Thoracic aorta (tissue), 2 donors: ENCODE measurements at places on chromosomes 12 and 14.

DNA sequence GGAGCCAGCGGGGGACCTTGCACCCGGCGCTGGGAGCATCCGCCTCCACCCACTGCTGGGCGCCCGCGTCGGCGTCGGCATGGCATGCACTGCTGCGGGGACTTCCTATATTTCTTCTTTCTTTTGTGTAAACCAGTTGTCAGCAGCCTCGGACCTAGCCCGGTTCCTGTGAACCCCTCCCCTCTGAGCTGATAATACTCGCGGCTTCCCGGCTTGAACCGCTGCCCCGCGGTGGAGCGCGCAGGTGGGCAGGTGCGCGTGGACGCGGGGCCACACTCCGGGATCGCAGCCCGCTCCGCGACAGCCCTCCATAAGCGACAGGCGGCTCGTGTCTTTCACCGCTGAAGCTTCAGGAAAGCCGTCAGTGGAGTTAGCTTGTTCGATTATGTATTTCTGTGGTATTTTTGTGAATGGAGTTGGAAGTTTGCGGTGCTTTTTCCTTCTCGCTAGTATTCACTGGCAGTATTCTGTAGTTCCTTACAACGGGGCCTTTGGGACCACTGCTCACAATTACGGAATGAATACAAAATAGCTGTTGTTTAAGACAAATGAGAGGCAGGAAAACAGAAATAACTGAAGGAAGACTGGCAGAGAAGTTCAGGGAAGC, 870 bp downstream of the BMAL2 start:
- no peak for DNase-seq

- DNase-seq, result no peak
Measured at GRCh38 chr12:54958048-54958658, 26.4 kb downstream of the TESPA1 start.

DNA sequence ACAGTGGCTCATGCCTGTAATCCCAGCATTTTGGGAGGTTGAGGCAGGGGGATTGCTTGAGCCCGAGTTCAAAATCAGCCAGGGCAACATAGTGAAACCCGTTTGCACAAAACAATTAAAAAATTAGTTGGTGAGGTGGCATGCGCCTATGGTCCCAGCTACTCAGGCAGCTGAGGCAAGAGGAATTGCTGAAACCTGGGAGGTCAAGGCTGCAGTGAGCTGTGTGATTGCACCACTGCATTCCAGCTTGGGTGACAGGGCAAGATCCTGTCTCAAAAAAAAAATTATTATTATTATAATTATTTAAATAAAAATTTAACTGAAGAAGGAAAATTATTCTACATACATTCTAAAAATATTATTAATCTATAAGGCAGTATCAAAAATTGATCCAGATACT, 164.1 kb downstream of the ITPR2 start:
- DNase-seq, result no peak

- DNase-seq, result no peak
Measured at GRCh38 chr12:5909560-5909959, 35.5 kb downstream of the ANO2 start.

- no peak for DNase-seq
Measured at GRCh38 chr12:109113661-109114321, 2.6 kb upstream of the ACACB start.

- DNase-seq, result no peak
Measured at GRCh38 chr14:101808894-101809670, 47.6 kb downstream of the PPP2R5C start.

DNA sequence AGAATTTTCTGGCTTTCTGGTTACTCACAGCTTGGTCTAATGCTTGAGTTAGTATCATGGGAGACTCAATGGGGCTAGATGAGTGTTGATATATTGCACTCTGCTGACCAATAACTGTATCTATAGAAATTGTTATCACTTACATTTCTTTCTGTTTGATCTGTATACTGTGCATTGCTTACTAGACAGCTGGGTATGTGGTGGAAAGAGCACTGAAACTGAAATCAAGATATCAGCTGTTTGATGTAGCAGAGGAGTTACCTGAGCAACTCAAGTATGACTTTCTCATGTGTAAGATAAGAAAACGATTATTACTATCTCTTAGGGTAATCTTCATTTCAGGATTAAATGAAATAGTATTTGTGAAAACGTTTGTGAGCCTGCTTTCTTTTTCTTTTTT, 183.0 kb downstream of the SLC15A5 start:
- DNase-seq, result no peak

DNA sequence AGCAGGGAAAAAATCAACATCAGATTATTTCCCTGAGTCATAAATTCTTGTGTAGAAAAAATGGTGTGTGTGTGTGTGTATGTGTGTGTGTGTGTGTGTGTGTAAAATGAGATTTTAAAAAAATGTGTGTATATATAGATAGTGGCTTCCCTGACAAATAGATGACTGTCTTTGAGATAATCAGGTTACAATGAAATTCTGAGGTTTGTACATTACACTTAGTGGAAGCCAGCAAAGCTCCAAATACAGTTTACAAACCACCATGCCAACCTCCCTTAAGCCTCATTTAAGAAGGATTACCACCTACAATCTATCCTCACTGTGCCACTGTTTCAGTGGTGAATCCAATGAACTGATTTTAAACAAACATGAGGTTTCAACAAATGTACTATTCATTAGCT, 93.8 kb downstream of the MED13L start:
- DNase-seq, result no peak

DNA sequence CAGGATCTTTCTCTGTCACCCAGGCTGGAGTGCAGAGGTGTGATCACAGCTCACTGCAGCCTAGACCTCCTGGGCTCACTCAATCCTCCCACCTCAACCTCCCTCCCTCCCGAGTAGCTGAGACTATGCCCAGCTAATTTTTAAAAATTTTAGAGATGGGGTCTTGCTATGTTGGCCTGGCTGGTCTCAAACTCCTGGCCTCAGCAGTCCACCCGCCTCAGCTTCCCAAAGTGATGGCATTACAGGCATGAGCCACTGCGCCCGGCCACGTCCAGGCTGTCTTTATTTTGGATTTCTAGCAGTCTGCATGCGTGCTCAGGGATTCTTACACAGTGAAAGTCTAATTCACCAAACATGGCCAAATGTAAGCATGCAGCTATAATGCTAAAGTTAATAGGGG, 17.8 kb downstream of the SLC8B1 start:
- no peak for DNase-seq

DNA sequence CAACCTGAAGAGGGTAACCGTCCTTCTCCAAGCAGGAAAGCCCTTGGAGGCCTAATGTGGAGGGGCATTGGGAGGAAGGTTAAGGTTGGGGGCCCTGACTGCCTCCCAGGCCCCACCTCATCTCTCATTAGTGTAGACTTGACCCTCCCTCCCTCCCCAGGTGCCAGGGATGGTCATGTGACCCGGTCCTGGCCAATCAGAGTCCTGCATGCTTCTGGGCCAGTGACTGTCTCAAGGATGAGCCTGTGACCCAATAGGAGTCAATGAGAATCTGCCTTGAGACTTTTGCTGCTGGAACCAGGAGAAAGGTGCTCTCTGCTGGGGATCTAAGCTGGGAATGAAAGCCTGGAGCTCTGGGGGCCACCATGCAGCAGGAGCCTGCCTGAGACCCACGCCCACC, 70.8 kb downstream of the NCOR2 start:
- DNase-seq, result no peak

DNA sequence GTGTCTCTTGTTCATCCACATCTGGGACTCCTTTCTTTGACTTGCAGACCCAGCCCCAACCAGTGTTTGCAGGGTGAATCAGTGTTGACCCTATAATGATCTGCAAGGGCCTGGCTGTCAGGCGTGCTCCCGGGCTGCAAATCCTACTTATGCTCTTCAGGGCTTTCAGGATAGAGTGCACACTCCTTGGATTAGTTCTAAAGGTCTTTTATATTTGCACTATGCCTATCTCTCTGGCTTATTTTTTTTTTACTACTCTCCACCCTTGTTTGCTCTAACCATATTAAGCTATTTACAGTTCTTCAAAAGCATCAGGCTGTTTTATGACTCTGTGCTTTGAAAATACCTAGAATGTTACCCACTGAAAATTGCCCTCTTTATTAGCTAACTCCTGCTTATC, 4.3 kb upstream of the PRICKLE1 start:
- no peak for DNase-seq

GRCh38 chr12:98743362-98743953, 98.4 kb downstream of the APAF1 start:
- DNase-seq, result no peak

DNA sequence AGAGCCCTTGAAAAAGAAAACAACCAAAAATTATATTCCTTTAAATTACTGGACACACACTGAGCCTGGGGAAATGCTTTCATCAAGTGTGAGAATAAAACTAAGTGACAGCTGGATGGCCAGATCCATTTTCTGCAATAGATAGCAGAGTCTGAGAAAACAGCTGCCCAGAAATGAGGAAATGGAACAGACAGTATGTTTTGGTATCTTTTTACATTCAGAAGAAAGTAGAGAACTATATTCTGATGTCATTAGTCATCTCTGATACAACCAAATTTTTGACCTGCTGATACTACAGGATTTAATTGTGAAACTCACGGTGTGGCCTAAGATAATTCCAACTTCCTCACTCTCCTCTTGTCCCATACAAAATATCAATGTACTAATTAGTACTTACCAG, 78.2 kb downstream of the HMGA2 start:
- no peak for DNase-seq
